ENCODE measurements at places on chromosomes 11 and 22. TPM values are rescaled to one million over a fixed set of nuclear protein-coding genes. Genes with fewer than 3 reads are reported as not detected.

The VSTM5 gene
- 1.6 TPM for total RNA-seq

The KDM4E gene
- total RNA-seq = not detected

The PKNOX2 gene
- 12.3 TPM for total RNA-seq

DNA sequence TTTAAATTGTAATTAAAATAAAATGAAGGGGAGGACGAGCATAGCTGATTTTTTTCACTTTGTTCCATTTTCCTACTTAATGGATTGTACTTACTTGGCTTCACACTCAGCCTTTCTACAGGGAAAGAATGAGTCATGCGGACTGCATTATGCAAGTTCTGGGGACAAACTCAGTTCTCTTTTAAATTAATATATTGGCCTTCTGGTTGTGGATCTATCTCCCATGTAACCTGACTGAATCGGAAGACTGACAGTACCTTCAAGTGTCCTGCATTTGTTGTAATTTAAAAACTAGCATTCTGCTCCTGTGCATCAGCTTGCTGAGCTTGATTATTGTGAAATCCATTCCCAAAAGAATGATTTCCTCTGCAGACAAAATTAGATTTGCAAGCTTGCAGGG lies 12.2 kb downstream of the OR8D1 start:
- DNase-seq = no peak

The C22orf42 gene
- total RNA-seq = not detected

- DNase-seq = no peak
Measured at GRCh38 chr11:134157451-134157850, 66.3 kb downstream of the NCAPD3 start.

- DNase-seq = no peak
Measured at GRCh38 chr11:126405906-126406305, 50.4 kb downstream of the ST3GAL4 start.

GRCh38 chr11:2175659-2176058 lies 4.0 kb upstream of the TH start:
- DNase-seq = no peak

The MRGPRX3 gene
- total RNA-seq = 0.51 TPM

DNA sequence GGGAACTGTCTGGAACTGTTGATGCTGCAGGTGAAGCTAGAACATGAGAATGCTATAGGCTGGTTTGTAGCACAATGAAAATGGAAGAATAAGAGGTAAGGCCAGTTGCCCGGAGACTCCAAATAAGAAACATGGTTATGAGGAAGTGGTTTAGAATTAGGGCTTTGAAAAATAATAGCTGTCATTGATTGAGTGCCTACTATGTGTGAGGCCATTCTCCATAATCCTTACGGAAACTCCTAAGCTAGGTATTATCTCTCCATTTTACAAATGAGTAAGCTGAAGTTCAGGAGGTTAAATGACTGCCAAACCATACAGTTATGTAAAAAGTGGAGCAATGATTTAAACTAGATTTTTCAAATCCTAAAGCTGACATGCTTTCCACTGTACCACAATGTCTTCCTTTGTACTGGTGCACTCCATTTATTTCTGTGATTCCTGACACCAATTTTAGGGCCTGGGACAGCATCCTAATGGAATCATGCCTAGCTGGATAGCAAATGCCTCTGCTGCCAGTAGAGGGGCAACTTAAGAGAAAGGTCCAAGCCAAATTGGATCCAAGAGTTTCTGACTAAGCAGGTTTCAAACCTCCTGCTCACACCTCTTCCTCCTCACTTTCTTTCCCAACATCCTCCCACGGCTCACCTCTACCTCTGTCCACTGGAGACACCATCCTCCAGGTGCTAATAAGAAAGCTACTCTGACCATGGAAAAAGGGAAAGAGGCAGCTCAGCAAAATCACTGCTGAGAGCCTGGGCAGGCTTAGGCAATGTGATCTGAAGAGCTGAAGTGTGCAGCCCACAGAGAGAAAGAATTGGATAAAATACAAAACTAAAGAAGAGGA lies 46.9 kb upstream of the PICALM start:
- no peak for DNase-seq

DNA sequence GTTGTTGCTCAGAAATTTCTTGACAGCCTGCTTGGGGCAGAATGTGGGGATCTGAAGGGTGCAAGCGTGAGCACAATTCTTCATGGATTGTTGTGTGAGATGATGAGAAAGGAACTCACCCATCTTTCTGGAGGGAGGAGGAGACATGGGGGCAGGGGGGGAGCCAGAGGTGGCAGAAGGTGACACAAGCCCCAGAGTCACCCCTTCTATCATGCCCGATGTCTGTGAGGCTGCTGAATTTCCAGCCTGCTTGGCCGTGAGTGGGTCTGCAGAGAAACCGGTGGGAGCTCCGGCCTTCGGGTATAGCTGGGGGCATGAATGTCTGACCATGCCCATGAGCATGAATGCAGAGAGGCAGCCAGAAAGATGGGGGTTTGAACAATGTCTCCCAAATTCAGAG lies 870.7 kb downstream of the TBC1D22A start:
- no peak for DNase-seq

The FGF19 gene
- total RNA-seq = 1.8 TPM

DNA sequence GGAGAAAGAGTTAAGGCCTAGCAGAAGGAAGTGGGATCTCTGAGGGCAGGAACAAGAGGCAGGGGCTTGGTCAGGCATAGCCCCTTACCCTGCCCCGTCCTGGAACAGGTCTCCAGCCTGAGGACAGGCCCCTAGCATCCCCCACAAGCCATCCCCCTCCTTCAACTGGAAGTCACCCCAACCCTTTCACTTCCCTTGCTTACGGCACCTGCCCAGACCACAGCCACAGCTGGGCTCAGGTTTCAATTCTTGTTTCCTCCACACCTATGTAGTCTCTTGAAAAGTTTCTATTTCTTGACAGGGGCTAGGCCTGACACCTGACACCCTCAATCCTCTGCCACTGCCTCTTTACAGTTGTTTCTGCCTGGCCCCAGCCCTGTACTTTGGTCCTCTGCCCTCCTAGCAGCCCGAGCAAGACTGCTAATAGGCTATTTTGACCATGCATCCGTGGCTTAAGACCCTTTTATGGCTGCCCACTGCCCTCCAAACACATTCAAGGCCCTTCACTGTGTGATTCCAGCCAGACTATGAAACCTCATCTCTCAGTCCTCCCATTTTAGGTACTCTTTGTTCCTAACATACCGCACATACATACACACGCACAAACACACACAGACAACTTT lies 10.9 kb upstream of the FCHSD2 start:
- peak; percentile 47 for DNase-seq

DNA sequence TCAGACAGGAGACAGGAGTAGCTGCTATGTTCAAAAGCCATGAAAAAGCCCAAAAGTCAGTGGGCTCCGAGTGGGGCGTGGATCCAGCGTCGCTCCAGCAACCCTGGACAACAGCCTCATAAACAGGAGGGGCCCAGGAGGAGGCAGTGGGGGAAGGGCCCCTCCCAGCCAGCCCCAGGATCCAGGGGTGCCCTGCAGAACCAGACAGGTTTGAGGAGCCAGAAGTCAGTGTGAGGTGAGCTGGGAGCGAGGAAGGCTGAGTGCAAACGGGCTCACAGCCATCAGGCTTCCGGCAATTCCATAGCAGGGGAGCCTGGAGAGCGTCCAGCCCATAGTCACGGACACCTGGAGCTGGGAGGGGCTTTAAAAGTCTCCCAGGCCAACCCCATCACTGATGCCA lies 217.7 kb downstream of the MN1 start:
- DNase-seq = peak; percentile 73

DNA sequence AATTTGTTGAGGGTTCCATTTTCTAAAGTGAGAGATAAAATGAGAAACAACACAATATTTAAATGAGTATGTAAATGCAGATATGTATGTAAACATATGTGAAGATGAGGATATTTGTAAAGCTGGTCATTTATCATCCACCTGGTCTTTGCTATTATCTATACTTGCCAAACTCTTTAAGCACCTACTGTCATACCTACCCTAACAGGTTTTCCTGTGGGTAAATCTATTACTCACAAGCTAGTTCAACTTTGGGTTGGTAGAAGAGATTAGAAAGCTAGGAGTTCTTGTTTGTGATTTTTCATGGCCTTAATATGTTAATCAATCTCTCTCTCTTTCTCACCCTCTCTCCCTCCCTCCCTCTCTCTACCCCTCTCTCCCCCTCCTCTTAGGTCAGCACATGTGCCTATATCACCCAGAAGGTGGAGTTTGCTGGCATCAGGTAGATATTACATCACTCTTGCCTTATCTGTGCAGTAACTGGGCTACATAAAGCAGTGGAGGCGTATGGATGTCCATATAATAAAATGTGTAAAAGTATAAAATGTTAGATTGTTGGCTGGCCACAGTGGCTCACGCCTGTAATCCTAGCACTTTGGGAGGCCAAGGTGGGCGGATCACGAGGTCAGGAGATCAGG lies 14.7 kb downstream of the DEPDC5 start:
- DNase-seq = no peak
